Stimulated activated CD4-positive, alpha-beta T cell treated with anti-CD3 and anti-CD28 coated beads, Interleukin-12 subunit alpha, Interleukin-12 subunit beta, amount 100 ng/mL, for 48 hours (primary cell): ENCODE measurements at places on chromosomes 12 and 14.

- DNase-seq = no peak
Observed at GRCh38 chr12:81211306-81211705, 133.4 kb downstream of the ACSS3 start.

- DNase-seq = no peak
Observed at GRCh38 chr12:131620520-131620919, 90.4 kb upstream of the SFSWAP start.

GRCh38 chr14:21614240-21614639 is 20.5 kb downstream of the OR10G2 start:
- no peak for DNase-seq

DNA sequence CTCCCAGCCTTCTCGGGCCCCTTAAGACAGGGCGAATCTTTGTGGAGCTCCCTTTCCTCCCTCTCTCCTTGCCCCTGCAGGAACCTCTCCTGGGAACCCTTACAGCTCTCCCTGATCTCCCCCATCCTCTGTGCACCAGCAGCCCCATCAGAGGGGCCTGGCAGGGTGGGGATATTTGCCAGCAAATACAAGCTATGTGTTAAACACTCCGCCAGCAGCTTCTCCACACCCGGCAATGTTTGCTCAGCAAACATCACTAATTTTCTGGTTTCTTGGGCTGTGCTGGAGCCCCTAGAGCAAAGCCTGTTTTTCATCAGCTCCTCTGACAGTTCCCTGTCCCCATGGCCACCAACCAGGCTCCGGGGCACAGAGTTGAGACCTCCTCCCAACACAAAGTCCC is 147.5 kb upstream of the LHX5 start:
- no peak for DNase-seq

DNA sequence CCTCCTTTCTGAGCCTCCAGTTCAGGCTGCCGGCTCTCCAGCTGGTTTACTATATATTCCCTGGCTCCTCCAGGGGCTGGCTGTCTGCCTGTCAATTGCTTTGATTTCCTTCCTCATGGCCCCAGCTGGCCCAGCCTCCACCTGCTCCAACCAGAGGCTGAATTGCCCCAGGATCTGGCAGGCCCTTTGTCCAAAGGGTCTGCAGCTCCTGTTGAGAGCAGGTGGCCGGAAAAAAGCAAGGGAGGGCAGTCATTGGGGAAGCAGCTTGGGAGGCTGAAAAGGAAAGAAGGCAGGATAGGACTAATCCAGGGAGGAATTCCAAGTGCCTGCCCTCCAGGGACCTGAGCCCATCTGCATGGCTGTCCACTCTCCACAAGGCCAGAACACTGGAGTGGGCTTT is 25.3 kb downstream of the PAH start:
- DNase-seq = no peak
